SK-N-MC (cell line): ENCODE measurements at places on chromosomes 5 and 9.

- no peak for DNase-seq
Measured at GRCh38 chr9:124290053-124290591, 32.4 kb downstream of the NEK6 start.

GRCh38 chr9:113579283-113580040 is 115.9 kb downstream of the RGS3 start:
- DNase-seq: no peak

GRCh38 chr5:180832638-180833068 is 28.4 kb downstream of the ZFP62 start:
- no peak for DNase-seq

GRCh38 chr5:116045821-116046220 is 13.5 kb downstream of the ARL14EPL start:
- no peak for DNase-seq

- no peak for DNase-seq
Measured at GRCh38 chr5:167578977-167579692, 712.3 kb upstream of the WWC1 start.

- DNase-seq: no peak
Measured at GRCh38 chr9:17735859-17736258, 157.0 kb downstream of the SH3GL2 start.

GRCh38 chr9:89528540-89528939 is 30.6 kb upstream of the SEMA4D start:
- DNase-seq: no peak

DNA sequence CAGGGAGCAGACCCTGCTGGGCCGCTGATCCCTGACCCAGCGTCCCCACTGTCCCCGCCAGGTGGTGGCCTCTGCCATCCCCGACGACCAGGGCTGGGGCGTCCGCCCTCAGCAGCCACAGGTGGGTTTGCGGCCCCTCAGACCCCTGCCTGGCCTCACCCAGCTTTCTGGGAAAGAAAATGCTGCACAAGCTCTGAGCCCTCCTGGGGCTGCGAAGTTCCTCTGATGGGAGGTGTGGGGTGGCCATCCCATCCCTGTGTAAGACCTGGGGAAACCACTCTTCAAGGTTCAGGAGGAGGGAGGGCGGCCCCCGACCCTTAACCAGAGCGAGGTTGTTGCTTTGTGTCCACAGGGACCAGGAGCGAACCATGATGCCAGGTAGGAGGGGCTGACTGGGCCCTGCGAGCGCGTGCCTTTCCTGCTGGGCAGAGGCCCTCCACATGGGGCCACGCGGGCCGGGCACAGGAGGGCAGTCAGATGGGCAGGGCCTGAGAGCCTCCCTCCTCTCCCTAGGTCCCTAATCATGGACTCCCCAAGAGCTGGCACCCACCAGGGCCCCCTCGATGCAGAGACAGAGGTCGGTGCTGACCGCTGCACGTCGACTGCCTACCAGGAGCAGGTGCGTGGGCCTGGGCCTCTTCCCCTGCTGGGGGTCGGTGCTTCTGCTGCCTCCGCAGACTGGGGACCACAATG is 7.7 kb downstream of the NOXA1 start:
- DNase-seq: no peak

- no peak for DNase-seq
Measured at GRCh38 chr5:5678909-5679308, 256.4 kb downstream of the ICE1 start.

DNA sequence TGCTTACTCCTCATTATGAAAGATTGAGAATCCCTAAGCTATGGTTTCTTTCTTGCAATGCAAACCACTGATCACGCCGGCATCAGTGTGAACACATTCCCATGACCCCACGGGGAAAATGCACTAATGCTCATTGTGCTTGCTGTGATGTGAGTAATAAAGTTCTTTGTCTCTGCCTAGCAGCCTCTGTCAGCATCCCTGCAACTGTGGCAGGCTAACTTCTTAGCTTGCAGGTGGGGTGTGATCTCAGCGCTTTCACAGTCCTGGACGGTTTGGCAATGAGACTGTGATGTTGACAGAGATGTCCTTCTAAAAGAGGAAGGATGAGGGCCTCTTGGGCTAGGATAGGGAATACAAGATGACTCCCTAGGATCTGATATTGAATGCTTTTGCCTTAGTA is 1218.7 kb downstream of the EFNA5 start:
- no peak for DNase-seq

GRCh38 chr5:134130239-134130945 is 15.9 kb downstream of the TCF7 start:
- no peak for DNase-seq

DNA sequence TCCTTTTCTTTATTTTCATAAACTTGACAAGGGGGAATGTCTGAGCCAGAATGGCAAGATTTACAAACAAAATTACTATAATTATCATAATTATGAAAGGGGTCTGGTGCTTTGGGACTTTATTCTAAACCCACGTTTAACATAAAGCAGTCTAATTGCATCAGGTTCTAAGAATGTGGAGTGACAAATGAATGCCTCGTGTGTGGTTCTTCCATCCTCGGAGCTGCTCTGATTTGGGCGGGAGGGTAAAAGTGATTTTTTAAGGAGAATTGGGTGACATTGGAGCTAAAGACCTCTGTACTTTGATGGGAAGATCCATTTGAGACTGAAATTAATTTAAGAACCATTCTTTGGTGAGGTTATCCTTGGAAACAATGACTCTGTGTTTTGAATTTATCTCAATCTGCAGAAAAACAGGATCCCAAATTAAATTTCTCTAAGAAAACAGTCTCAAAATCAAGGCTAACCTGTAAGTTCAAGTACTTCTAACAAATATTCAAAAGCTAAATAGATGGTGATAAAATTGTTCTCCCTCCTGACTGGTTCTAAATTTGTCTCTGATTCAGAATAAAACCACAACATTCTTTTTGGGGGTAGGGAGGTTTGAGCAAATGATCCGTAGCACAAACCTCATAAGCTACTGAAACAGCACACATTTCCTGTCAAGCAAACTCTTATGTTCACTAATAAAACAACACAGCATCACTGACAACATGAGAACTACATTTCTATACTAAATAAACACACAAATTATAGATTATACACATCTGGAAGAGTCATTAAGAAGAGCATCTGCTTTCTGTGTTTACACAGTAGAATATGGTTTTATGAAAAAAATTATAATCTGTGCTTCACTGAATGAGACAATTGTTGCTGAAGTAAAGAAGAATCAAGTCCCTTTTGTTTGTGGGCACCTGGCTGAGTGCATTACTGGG is 85.5 kb downstream of the DCP2 start:
- DNase-seq: no peak

GRCh38 chr9:3740690-3741419 is 215.1 kb upstream of the RFX3 start:
- peak; percentile 22 for DNase-seq

- DNase-seq: no peak
Measured at GRCh38 chr5:133882389-133882695, 86.1 kb downstream of the C5orf15 start.

- no peak for DNase-seq
Measured at GRCh38 chr5:158154226-158155005, 295.5 kb upstream of the CLINT1 start.

GRCh38 chr5:173032730-173033129 is 23.4 kb upstream of the CREBRF start:
- no peak for DNase-seq
